ENCODE measurements at places on chromosomes 12 and 14.

- DNase-seq: no peak
Observed at GRCh38 chr12:54624315-54625279, 10.1 kb downstream of the LACRT start.

DNA sequence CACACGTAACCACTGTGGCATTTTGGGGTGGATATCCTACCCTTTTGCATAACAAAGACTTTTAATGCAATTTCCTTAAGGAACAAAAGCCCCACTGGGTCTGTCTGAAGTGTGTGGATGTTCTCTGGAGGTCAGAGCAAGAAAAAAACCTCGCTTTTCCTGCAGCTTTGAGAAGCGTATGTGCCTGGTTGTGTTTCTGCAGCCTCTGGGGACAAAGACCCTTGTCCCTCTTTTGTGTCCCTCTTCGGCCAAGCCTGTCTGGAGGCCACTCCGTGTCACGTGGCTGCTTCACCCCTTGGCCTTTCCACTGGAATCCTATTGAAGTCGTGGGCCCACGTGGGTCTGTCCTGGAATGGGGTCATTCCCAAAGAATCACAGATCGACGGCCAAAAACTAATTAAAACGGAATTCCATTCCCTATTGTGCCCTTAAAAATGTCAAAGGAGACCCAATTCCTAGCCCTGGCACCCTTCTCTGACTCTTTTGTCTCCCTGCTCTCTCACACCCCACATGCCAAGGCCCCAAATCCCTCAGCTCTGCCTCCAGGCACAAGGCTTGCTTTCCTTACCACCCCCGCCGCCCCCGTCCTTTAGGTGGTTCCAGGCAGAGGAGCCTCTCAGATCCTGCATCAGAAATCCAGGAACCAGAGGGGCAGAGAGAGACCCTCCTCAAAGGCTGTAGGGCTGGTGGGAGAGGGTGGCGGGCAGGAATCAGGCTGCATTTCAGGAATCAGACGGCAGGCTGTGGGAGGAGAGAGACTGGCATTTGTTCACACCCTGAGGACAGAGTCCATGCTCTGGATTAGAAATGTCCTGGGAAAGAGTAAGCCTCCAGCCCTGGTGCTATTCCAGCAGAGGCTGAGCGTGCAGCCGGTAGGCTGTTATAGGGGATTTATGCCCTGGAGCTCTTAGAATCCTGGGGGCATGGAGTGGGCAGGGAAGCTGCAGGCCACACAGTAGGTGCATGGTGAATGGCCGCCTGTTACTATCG, 12.6 kb upstream of the CYP46A1 start:
- DNase-seq: peak; percentile 14

GRCh38 chr12:44377443-44378187, 498.5 kb downstream of the NELL2 start:
- no peak for DNase-seq

- no peak for DNase-seq
Observed at GRCh38 chr14:63940387-63940786, 87.6 kb downstream of the SYNE2 start.

GRCh38 chr14:42011221-42011620, 404.5 kb downstream of the LRFN5 start:
- no peak for DNase-seq

DNA sequence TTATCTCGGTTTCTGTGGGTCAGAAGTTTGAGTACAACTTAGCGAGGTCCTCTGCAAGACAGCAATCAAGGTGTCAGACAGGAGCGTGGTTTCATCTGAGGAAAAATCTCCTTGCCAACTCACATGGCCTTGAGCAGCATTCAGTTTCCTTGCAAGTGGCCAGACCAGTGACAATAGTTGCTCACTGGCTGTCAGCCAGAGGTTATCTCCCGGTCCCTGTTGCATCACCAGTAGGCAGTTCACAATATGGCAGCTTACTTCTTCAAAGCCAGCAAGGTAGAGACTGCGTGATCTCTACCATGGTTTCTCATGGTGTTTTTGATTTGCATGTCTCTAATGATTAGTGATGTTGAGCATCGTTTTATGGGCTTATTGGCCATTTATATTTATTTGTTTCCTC, 143.8 kb upstream of the DAAM1 start:
- DNase-seq: no peak

- no peak for DNase-seq
Observed at GRCh38 chr12:52656616-52657015, 4.6 kb upstream of the KRT2 start.

DNA sequence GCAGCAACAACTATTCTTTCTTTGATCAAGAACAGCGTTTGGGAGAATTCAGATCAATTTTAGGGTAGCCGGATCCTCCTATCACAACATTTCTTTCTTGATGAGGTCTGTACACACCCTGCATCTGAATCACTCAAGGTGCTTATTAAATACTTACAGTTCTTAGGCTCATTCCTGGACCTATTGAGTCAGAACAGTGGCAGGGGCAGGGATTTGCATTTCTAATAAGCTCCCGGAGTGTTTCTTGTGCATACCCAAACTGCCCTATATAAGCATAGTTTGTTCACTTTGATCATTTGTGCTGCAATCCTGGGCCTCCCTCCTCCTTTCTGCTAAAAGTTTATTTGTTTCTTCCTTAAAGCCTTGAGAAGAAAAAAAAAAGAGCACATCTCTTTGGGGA, 80.5 kb upstream of the RPH3A start:
- DNase-seq: no peak

GRCh38 chr14:106662936-106663550, 1136.7 kb downstream of the TMEM121 start:
- no peak for DNase-seq

- DNase-seq: peak; percentile 57
Observed at GRCh38 chr14:20327005-20327869, 5.8 kb downstream of the CCNB1IP1 start.

GRCh38 chr12:113239811-113240331, 18.6 kb downstream of the TPCN1 start:
- no peak for DNase-seq

DNA sequence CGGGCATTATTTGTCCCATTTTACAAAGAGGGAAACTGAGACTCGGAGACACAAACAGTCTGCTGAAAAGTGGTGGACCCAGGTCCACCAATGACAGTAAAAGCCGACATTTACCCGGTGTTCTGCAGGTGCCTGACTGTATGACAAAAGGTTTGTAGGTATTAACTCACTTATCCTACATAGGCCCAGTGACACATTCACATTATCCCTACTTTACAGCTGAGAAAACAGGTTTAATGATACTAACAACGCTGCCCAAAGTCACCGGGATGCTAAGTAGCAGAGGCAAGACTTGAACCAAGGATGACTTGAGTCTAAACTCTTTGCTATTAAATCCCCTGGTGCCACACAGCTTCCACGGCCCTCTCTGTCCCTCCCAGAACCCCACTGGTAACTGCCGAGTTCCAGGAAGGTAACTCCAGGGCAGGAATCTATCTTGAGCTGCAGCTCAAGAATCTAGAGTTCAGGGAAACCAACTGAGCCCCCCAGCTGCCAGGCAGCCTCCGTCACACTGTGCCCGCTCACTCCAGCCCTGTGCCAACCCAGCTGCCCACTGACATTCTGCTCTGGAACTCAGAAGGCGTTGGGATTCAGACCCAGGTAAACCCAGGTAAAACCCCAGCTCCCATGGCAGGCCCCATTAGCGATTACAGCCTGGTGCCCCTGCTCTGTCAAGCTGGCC, 33.7 kb downstream of the SYNE3 start:
- no peak for DNase-seq

- no peak for DNase-seq
Observed at GRCh38 chr12:6434205-6435140, 10.3 kb upstream of the CD27 start.

- DNase-seq: no peak
Observed at GRCh38 chr14:76830556-76830955, 4.3 kb downstream of the LRRC74A start.

DNA sequence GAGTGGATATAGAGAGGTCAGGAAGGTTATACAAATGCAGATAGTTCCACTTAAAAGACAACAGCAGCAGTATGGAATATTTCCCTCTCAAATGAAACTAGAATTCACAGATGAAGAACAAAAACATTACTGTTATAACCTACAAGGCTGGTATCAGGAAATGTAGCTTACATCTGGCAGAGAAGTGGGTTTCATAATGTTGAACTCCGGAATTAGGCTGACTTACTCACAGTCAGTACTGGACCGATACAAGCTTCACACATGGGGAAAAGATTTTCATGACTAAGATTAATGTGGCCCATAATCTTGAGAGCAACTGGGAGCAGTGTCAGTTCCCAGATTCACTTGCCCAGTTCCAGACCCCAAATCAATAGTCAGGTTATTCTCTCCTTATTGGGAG, 353.9 kb downstream of the DUSP6 start:
- no peak for DNase-seq

GRCh38 chr12:27960821-27961220, 11.7 kb downstream of the PTHLH start:
- peak; percentile 21 for DNase-seq

GRCh38 chr12:15649347-15649746, 139.8 kb downstream of the EPS8 start:
- DNase-seq: no peak

DNA sequence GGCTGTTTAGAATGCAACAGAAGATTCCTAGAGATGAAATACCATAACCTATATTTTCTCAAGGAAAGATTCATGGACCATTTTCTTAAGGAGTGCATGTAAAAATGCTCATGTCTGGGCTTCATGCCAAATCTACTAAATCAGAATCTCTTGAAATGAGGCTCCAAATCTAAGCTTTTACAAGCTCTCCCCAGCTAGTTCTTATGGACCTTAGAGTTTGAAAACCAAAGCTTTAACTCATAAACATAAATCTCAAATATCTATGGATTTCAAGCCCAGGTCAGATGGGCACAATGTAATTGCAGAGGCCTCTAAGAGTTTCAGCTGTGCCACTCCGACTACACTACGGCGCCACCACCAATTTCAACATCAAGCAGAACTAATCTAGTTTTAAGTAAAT, 117.3 kb upstream of the CAND1 start:
- DNase-seq: peak; percentile 5

GRCh38 chr12:92331383-92331782, 185.7 kb upstream of the BTG1 start:
- DNase-seq: no peak
